Stimulated activated CD8-positive, alpha-beta memory T cell treated with anti-CD3 and anti-CD28 coated beads, Interleukin-15, amount 100 ng/mL, for 48 hours (primary cell): ENCODE measurements at places on chromosomes 6 and 20.
A peak's percentile ranks its signal among the peaks of the same experiment; 100 is the strongest.

- DNase-seq, result no peak
These were observed 353.3 kb downstream of the PAX1 start for GRCh38 chr20:22058746-22059145.

DNA sequence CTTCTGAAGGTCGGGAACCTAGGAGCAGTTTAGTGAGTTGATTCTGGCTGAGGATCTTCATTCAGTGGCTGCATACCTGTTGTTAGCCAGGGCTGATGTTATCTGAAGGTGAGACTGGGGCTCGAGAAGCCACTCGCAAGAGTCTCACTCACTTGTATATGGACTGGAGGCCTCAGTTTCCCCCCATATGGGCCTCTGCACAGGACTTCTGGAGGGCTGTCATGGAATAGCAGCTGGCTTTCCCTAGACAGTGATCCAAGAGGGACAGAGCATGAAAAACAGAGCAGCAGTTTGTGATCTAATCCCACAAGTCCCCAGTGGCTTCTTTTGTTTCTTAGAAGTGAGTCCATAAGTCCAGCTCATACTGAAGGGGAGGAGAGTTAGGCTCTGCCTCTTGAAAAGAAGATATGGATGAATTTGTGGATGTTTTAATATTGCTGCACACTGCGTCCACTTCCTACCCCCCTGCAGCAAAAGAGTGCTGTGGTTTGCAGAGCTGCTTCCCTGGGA lies 623.4 kb downstream of the CDH26 start:
- no peak for DNase-seq

GRCh38 chr6:74114428-74114827 lies 418.4 kb downstream of the CD109 start:
- DNase-seq, result no peak

GRCh38 chr20:44034965-44035635 lies 120.4 kb downstream of the TOX2 start:
- no peak for DNase-seq

DNA sequence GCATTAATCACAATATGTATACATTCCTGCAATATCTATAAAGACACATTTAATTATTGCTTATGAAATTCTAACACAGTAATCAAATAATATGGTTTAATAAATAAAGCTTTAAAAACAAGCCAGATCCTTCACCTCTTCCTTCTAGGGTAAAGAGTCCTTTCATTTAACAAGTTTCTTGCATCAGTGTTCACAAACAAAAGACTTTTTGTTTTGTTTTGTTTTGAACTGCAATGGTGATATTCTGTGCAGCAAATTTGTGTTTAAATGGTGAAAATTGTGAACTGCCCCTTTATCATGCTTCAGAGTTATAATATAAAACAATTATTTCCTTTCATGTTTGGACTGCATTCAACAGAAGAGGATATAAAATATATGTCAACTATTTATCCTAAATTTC lies 177.3 kb downstream of the EPHA7 start:
- no peak for DNase-seq

- no peak for DNase-seq
These were observed 9.6 kb downstream of the SIGLEC1 start for GRCh38 chr20:3702611-3703391.

GRCh38 chr6:84764332-84765049 lies at the start of gene TBX18:
Gene TBX18 (minus strand): TSS chr6:84764598. CDS start chr6:84764181, 417 bp downstream.
- no peak for DNase-seq

DNA sequence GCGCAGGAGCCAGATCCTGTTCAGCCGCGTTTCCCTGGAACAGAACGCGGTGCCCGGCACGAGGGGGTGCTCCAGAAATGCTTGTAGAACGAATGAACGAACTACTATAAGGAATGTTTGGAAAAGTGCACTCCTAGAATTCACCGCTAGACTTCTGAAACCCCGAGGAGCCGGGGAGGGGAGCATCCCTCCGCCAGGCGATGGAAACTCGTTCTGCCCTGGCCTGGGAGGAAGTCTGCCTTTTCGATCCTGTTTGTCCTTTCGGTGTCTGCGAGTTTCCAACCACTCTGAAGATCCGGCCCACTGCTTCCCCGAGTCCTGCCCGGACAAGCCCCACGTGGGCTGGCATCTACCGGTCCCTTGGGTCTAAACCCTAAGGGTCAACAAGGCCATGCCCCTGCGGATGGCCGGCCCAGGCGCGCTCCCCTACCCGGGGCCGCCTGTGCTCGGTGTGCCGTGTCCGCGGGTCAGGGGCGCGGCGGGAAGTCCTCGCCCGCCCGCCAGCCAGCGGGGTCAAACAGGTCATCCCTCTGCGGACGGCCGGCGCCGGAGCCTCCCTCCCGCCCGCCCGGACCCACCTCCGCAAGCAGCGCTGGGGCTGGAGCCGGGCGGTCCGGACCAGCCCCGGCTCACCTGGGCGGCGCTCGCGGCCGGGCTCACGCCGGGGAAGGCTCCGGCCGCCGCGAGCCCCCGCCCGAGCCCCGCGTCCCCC lies 526 bp downstream of the SULF2 start:
- no peak for DNase-seq

GRCh38 chr20:17806739-17807441 lies 107.1 kb downstream of the BANF2 start:
- DNase-seq, result no peak

- DNase-seq, result peak; percentile 39
These were observed 37.7 kb upstream of the RAB22A start for GRCh38 chr20:58271606-58272351.

DNA sequence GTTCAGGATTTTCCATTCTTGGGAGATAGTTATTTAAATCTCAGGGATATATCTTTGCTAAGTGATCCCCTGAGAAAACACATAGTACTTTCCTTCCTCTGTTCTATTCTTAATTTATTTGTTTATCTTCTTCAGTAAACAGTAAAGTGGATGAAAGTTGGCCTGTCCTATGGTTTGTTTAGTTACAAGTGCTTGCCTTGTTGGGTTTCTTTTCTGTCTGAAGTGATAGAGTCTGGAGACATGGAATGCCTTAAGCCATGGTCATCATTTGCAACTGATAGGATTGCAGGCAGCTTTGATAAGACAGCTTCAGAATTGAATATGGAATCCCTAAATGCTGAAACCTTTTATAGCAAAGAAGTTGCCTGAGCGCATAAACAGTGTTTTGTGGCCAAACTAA lies 4.9 kb downstream of the ADGRG6 start:
- no peak for DNase-seq

- DNase-seq, result no peak
These were observed 78.5 kb upstream of the TRDN start for GRCh38 chr6:123715006-123715863.

DNA sequence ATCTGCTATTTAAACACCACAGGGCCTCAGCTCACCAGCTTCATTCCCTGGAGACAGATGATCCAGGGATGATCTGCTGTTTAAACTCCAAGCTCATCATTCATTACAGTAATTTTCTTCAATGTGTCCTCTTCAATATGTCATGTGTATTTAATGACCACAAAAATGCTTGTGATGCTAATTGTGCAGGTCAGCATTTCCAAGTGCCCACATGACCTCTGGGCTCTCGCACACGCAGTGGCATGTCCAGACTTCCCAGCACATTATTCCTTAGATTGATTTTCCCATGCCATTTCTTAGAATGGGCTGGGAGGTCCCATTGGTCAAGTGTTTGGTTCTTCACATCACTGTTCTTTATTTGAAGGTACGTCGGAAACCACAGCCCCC lies 434.4 kb downstream of the HAO1 start:
- DNase-seq, result no peak

- DNase-seq, result no peak
These were observed 356.2 kb downstream of the GJA1 start for GRCh38 chr6:121791396-121792315.

DNA sequence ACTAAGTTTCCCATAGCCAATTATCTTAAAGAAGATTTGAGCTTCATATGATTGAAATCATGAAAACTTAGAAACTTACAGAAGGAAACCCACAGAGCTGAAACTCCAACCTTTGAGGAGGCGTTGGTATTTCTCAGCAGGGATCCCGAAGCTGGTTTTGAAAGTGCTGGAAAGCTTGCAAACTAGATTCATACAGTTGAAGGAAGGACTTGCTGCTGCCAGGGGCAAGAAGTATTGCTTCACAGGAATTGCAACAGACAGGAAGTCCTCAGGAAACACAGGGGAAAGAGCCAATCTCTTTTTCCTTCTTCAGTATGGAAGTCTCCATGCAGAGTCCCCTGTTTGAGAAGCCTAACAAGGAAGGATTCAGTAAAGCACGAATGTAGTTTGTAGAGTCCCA lies 419.7 kb downstream of the CD109 start:
- no peak for DNase-seq

- no peak for DNase-seq
These were observed 5.0 kb downstream of the CEP162 start for GRCh38 chr6:84222426-84222825.

- no peak for DNase-seq
These were observed 9.1 kb downstream of the GRIK2 start for GRCh38 chr6:101402622-101403031.

DNA sequence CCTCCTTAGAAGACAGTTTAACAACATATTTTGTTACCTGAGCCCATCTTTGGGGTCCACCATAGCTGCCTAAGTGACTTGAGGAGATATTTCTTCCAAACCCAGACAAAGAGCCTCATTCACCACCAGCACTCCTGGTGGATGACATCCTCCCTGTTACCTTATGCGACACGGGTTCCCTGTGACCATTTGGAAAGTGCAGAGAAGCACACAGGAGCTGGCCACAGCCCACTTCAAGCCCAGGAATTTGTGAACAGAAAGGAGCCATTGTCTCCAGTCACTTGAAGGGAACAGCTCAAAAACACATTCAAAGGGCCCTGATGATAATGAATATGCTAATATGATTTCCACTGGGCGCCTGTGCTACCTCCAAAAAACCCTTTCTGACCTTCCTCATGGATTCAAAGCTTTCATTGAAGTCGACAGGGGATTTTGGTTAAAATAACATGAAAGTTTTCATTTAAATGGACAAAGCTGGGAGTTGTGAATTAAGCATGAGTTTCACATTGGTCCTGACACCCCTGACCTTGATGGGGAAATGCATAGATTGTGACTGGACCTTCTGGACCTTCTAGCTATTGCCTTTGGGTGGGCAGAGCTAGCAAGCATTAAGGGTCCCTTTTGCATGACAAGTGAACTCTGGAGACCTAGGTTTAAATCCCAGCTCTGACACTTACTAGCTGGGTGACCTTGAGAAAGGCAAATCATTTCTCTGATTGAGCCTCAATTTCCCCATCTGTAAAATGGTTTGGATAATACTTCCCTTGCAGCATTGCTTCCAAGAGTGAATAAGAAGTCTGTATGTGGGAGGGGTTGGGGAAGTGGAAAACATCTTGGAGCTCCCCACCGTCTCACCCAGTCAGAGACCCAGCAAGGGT lies 83.3 kb upstream of the SIRPA start:
- no peak for DNase-seq

GRCh38 chr6:14130435-14131075 lies 13.0 kb downstream of the CD83 start:
- DNase-seq, result no peak

DNA sequence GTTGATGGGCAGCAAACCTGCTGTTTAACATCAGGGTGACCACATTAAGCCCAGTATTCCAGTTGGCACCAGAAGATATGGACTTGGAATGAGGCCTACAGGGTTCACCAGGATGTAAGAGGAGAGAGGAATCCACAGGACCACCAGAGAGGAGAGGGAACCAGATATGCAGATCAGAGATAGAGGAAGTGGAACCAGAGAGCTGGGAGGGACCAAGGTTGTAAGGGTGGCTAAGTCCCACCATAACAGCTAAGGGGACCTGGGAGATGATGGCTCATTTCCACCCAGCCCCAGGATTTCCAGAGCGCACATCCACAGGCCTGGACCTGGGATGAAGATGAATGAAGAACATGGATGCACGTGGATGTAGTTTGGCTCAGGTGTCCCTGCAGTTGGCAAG lies 11.1 kb downstream of the BTN2A1 start:
- DNase-seq, result no peak

- peak; percentile 35 for DNase-seq
These were observed 530 bp downstream of the TDP2 start for GRCh38 chr6:24666097-24666640.

GRCh38 chr20:49210757-49211110 lies 8.5 kb upstream of the DDX27 start:
- DNase-seq, result no peak

DNA sequence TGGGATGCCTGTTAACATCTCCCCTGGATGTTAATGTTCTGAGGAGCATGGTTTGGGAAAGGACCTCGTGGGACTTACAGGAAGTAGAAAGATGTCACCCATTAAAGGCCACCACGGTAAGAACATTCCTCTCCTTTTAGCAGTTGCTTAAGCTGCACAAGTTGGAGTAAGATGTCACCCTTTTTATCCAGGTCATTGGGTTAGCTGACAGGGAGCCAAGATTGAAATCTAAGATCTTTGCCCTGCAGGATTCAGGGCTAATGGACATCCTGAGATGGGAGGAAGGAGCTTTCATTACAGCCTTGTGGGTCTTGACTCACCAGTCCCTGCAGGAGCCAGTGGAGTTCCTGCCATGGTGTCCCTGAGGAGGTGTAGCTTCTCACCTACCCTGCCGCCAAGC lies 22.1 kb downstream of the PABPC1L start:
- DNase-seq, result no peak

GRCh38 chr20:23286346-23286745 lies 64.2 kb upstream of the NXT1 start:
- DNase-seq, result no peak

GRCh38 chr6:19976411-19977129 lies 139.4 kb downstream of the ID4 start:
- DNase-seq, result no peak

DNA sequence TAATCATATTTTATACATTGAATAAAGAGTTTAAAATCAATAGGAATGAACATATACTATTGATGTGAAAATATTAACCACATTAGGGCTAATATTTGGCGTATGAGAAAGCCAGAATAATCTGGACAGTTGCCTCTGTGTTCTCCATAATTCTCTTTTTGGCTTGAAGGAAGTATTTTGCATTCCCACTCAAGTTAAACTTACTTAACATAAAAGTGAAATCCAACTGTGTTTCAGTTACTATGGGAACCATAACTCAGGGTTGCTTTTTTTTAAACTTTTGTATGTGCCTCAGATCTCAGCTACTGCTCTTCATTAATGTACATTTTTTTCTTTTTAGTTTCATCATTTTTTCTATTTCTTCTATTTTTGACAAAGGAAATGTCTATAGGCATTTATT lies 479.8 kb downstream of the NKAIN2 start:
- no peak for DNase-seq

GRCh38 chr20:9555781-9556180 lies 41.4 kb downstream of the LAMP5 start:
- no peak for DNase-seq

GRCh38 chr6:3345836-3346235 lies 87.1 kb downstream of the PSMG4 start:
- no peak for DNase-seq

DNA sequence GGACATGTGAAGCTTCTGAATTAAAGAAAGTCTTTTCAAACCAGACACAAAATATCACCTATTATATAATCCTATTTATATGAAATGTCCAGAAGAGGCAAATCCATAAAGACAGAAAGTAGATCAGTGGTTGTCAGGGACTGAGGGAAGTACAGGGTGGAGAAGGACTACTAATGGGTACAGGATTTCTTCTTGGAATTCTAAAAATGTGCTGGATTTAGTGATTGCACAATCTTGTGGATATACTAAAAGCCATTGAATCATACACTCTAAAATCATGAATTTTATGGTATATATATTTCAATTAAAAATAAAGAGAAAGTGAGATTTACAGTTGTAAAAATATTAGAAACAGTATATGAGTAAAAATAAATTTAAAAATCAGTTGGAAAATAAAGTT lies 18.7 kb upstream of the MC3R start:
- no peak for DNase-seq

- DNase-seq, result no peak
These were observed 43.5 kb upstream of the TIAM2 start for GRCh38 chr6:154951345-154952200.

- DNase-seq, result no peak
These were observed 72.7 kb downstream of the ELOVL4 start for GRCh38 chr6:79874531-79875134.
